ENCODE measurements at places on chromosomes 11 and 22.
A peak's percentile ranks its signal among the peaks of the same experiment; 100 is the strongest.

- no peak for DNase-seq
Observed at GRCh38 chr22:37746366-37747079, 49.7 kb downstream of the TRIOBP start.

GRCh38 chr22:42610186-42610585 lies 4.5 kb downstream of the POLDIP3 start:
- DNase-seq = no peak

DNA sequence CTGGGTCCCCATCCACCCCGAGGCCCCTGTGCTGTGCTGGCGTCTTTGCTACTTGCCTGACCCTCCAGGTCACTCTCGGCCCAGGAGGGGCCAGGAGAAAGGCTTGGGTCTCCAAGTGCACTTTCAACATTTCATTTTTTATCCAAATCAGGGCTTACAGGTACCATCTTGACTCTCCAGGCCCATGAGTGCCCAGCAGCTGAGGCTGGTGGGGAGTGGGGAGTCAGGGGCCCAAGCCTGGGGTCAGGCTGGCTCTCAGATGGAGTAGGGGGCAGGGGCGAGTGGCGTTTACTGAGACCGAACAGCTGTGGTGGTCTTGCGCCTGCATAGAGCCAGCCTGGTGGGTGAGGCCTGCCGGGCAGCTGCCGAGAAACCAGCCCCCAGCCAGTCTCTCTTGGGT lies 61.6 kb downstream of the MPPED1 start:
- no peak for DNase-seq

DNA sequence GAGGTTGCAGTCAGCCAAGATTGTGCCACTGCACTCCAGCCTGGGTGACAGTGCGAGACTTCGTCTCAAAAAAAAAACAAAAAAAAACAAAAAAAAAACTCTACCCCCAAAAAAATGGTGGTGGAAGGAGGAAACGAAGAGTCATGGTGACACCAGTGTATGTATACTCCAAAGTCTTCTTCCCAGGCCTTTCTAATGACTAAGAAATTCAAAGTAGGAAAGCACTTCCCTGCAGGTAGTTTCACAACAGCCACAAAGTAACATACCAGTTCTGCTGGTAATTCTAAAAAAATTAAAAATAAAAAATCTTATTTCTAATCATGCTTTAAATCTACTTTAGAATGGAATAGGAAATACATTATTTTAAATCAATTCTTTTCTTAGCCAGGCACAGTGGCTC lies 72.6 kb downstream of the DENND5A start:
- no peak for DNase-seq

DNA sequence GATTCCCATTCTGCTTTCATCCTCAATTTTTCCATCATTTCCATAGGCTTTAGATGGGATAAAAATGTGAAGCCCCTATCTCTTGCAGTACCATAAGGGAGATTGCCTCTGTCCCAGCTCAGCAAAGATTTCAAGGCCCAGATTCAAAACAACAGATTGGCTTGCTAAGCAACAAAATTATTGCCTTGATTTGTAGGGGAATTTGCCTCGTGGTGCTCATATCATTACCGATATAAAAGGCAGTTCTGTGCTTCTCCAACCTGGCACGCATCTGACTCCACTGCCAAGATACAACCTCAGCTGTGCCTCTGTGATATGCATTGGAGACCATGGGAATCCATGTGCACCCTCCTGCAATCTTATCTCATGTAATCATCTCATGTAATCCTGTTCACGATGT lies 25.0 kb upstream of the CEP126 start:
- DNase-seq = no peak

GRCh38 chr11:37572491-37573171 lies 974.6 kb upstream of the RAG2 start:
- no peak for DNase-seq

- no peak for DNase-seq
Observed at GRCh38 chr11:77035580-77035979, 1.4 kb downstream of the B3GNT6 start.

DNA sequence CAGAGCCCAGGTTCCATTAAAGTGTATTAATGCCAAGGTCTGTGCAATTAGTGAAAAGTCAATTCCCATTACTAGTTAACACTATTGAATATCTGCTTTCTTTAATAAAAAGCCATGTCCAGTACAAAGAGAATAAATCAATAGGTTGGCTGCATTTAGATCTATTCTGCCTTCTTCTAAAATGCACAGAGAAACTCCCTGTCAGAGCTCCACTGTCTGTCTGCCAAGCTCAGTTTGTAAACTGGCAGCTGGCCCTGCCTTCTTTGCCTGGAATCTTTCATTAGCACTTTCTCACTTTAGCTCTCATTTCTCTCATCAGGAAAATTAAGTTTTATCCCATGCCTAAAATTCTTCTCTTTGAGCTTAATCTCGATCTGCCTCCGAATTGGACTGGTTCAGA lies 35.6 kb downstream of the ARL14EP start:
- no peak for DNase-seq

DNA sequence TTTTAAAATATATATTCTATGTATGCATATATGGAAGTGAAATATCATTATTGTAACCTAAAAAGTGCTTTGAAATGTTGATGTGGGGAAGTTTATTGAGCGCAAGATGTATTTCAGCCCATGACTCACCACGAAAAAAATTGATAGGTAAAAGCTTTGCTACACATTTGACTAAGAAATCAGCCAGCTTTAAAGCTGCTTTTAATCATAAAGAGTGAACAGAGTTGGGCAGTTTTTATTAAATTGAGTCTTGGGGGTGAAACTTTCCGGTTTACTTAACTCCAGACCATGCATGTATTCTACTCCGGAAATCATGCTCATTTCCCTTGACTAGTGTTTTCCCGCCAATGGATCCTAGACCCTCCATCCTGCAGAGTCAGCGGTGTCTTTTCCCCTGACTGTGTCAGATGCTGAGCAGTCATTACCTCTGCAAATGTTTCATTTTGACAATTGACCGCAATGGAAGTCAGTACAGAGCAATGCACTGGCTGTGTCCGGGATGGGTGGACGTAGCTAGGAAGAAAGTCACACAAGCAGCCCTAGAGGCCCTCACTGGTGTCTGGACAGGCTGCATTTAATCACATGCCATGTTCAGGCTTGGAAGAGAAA lies 47.2 kb upstream of the MPEG1 start:
- DNase-seq = no peak

- DNase-seq = no peak
Observed at GRCh38 chr22:31279821-31280505, 12.3 kb downstream of the PIK3IP1 start.

GRCh38 chr11:121904148-121904547 lies 211.9 kb downstream of the BLID start:
- no peak for DNase-seq

DNA sequence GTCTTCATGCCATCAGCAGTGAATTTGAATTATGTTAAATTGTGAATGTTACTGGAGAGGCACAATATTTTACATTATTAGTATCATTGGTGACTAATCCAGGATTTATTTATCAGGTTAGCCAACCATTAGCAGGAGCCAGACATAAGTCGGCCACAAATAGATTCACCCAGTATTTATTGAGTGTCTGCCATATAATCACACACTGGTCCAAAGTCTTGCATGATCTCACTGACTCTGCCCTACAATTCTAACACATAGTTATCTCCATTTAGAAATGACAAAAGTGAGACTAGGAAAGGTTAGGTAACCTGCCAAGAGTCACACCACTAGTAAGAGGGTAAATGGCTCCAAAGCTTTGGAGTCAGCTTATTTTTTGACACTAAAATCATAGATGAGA lies 179.6 kb downstream of the BLID start:
- DNase-seq = no peak

DNA sequence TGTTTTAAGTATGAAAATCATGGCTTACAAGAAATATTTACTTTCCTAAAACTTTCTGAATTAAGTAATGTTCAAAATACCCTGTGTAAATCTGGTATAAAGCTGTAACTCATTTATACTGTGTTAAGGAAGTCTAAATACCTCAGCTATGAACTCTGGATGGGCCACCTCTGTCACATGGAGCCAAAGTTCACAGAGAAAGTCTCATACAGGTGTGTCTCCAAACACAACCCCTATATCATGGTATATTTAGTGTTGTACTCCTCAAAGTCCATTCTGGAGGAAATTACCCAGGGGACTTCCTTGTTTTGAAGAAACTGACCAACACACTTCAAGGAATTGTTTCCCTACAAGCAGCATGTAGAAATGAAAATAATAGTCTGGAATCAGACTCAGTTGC lies 909.2 kb upstream of the TENM4 start:
- no peak for DNase-seq

DNA sequence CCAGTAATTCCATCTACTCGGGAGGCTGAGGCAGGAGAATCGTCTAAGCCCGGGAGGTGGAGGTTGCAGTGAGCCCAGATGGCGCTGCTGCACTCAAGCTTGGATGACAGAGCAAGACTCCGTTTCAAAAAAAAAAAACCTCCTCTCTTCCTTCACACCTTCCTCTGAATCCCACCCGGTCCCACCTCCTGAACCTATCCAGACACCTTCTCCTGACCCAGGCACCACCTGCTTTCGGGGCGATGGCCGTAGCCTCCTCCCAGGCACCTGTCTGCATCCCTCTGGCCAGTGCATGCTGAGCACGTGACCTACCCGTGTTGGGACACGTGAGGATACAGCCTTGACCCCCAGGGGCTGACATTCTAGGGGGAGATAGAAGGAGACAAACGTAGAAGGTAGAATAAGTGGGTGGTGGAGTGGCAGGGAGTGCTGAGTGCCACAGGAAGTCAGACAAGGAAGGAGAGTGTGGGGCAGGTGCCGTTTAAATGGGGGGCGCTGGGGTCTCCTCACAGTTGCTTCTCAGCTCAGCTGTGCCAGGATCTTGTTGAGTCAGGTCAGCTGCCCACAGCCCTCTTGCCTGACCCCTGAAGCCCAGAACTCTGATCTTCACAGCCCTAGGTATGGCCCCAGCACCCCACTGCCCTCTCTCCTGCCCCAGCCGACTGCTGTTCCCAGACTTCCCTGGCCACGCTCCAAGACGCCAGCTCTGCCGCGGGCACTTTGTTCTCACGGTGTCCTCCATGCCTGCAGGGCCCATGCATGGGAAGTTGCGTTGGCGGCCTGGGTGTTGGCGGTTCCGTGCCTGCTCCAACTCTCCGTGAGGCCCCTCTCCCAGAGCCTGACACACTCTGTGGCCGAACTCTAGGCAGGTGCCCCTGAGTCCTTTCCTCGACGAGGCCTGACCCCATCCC lies 1.2 kb upstream of the MIOX start:
- DNase-seq = no peak

GRCh38 chr11:63762654-63763495 lies 5.7 kb downstream of the ZFTA start:
- DNase-seq = no peak

GRCh38 chr11:124799348-124800225 lies 619 bp downstream of the MSANTD2 start:
- DNase-seq = no peak

DNA sequence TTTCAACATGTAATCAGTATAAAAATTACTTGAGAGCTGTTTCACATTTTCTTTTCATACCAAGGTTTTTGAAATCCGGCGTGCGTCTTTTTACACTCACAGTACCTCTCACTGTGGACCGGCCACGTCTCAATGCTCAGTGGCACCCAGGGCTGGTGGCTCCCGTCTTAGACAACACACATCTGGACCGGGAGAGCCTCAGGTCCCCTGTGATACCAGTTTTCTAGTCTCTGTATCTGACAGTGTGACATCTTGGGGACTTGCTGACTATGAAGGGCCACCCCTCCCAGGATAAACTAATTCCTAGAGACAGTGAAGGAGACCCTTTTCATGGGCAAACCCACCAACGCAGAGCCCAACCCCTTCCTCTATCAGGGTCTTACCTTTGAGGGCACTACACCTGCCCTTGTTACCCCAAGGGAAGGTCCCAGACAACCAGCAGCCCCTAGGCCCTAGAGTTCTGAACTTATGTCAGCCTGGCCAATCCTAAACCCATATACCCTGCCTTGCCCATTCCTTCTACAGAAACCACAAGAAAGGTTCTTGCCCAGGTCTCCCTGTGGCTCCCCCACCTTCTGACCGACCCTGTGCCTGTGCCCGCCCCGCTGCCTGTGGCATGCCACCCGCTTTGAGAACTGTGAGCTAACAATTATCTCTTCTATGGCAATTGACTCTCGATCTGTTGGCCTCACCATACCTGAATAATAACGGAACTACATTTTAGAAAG lies 6.1 kb upstream of the ASCL2 start:
- no peak for DNase-seq

DNA sequence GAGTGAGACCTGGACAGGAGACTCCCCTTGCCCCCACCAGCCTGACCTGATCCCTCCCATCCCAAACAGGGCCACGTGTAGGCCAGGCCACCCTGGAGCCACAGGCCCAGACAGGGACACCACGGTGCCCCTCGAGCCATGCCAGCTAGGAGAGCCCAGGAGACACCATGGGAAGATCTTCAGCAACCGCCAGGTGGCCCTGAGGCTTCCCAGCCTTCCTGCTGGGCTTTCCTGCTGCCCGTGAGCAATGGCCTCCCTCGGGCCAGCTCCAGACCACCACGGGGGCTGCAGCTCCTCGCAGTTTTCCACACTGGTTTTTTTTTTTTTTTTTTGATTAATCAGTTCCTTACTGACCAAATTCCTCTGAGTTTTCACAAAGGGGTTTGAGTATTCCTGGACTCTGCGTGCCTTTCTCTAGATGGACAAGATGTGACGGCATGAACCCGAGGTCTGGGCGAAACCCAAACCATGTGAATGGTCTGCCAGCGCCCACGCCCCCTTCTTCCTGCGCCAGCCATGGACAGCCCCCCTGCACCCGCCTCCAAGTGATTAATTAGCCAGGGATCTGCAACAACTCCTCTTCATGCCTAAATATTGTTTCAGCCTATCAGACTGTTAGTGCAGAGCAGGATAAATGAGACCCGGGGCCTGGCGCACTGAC lies 40.9 kb downstream of the TBX1 start:
- DNase-seq = no peak

DNA sequence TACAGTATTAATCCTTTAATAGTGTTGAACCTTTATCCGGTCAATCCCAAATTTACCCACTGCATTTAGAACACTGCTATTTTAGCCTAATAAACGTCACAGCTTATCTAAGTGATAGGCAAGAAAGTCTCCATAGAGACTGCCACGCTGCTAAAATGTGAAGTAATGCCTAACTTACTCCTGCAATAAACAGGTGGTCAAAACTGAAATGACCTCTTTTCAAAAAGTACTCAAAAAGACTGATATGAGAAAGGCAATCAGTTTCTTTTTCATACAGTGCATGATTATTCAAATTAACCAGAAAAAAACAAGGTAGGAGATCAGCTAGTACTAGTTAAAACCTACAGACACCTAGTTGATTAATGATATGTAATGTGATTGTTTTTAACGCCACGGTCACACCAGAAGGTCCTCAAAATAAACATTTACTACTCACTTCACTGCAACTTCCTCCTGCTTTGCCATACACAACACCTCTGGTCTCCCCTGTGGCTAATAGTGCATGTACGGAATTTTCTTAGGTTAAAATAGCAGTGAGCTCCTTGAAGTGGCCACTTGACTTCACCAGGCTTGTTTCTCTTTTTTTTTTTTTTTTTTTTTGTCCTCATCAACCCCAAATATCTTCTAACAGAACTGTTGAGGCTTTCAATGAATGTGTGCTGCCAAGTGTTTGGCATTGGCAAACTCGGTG lies 8.8 kb downstream of the ATP5MG start:
- DNase-seq = no peak

GRCh38 chr11:128488471-128488870 lies 98.9 kb downstream of the ETS1 start:
- peak; percentile 27 for DNase-seq

All from AML-193 (cell line).